Activated CD4-positive, alpha-beta T cell treated with anti-CD3 and anti-CD28 coated beads for 36 hours (primary cell): ENCODE measurements at places on chromosomes 7 and 10. TPM values are rescaled to one million over a fixed set of nuclear protein-coding genes. Genes with fewer than 3 reads are reported as not detected.

GARIN1A gene
- 0.07 TPM for total RNA-seq

DNA sequence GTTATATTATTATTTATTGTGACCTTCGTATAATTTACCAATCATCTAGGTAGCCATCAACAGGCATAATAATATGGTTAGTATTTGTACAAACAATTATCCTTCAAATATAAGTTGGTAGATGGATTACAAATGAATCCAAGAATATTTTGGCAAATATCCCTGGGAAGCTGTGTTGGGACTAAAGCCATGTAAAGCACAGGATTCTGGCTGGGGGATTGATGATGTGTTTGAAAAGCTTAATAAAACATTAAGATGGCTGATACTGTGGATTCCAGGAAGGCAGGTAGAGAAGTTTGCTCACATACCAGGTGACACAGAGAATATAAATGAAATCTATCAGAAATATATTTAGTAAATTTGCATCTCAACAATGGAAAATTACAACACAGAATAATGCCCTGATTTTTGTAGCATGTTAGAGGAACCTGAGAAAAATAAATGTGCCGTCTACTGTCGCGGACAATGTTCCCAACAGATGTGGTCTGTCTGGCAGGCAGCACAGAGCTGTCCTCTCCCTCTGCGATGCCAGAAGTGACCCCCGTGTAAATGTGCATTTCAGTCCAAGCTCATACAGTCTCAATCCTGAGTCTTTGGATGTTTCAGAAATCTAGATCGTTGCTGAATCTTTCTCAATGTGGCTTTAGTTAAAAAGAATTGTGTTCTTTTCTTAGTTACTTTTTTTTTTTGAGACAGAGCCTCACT is 125.0 kb downstream of the TEX36 start:
- DNase-seq, result no peak

GRID2IP gene
- total RNA-seq, result 0.11 TPM

DNA sequence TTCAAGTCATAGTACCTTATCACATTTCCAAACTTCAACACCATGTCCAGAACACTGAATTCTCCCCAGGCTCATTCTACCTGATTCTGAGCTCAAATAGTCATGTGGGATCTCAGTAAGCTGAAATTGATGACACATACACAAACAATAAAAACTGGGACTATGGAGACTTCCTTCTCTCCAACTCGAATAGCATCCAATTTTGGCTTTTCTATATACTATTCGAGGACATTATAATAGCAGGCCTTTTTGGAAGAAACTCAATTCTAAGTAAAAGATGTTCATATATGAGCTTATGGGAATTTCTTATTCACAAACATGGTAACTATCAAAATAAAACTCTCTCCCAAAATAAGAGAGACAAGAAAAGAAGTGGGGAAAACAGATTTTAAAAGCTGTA is 551 bp upstream of the TAS2R40 start:
- no peak for DNase-seq

- no peak for DNase-seq
Observed at GRCh38 chr7:1719913-1720312, 49.8 kb downstream of the ELFN1 start.

MKX gene
- total RNA-seq, result 0.49 TPM

- no peak for DNase-seq
Observed at GRCh38 chr10:65314253-65314652, 1611.6 kb upstream of the LRRTM3 start.

ACSM6 gene
- not detected for total RNA-seq

GRCh38 chr7:145986248-145986874 is 130.2 kb upstream of the CNTNAP2 start:
- DNase-seq, result no peak

GRCh38 chr10:102455893-102456471 is 4.6 kb upstream of the C10orf95 start:
- no peak for DNase-seq
